Posterior vena cava (tissue), 2 donors: ENCODE measurements at places on chromosomes 16 and 17. TPM values are rescaled to one million over a fixed set of nuclear protein-coding genes. Genes with fewer than 3 reads are reported as not detected.

- DNase-seq = peak; percentile 86
These were observed 650 bp downstream of the ATP6V0A1 start for GRCh38 chr17:42459256-42459800.

GRCh38 chr17:14775731-14776492 lies 475.0 kb downstream of the HS3ST3B1 start:
- no peak for DNase-seq

- DNase-seq = no peak
These were observed 21.9 kb downstream of the CRK start for GRCh38 chr17:1434150-1434549.

- no peak for DNase-seq
These were observed 27.2 kb downstream of the SLC38A8 start for GRCh38 chr16:84015399-84015798.

The ABI3 gene
- total RNA-seq = 10.6 TPM

- DNase-seq = no peak
These were observed 24.6 kb downstream of the MARF1 start for GRCh38 chr16:15618392-15618791.

GRCh38 chr17:79006046-79006445 lies 3.5 kb downstream of the CANT1 start:
- DNase-seq = no peak

The HOXB8 gene
- total RNA-seq = 0.93 TPM

The SLC2A4 gene
- total RNA-seq = 21.3 TPM

The GIT1 gene
- 28.1 TPM for total RNA-seq
